ENCODE measurements at places on chromosomes 6 and 20.

GRCh38 chr20:40895182-40895581 lies 133.4 kb upstream of the TOP1 start:
- no peak for DNase-seq

DNA sequence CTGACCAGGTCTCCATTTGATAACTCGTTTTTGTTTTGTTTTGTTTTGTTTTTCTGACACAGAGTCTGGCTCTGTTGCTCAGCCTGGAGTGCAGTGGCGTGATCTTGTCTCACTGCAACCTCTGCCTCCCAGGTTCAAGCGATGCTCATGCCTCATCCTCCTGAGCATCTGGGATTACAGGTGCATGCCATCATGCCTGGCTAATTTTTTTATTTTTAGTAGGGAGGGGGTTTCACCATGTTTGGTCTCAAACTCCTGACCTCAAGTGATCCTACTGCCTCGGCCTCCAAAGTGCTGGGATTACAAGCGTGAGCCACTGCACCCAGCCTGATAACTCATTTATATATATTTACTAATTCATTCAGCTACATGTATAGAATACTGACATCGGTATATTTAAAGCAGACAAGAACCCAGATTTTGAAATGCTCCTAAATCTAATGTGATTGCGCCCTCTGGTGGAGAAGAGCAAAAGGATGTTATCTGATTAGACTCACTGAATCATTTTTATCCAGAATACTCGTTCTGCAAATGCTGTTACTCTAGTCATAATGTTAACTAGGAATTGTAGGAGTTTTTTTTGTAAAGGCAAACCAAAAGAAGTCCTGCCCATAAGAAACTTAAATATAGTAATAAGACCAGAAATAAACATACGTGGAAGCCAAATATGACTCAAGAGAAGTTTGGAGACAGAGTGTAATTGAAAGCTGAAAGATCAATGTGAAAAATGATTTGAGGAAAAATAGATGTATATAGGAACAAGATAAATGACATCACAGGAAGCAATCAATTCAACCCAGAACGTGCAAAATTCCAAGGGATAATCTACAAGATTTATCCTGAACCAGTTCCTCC lies 5.3 kb upstream of the COL12A1 start:
- DNase-seq = peak; percentile 33

- DNase-seq = no peak
Observed at GRCh38 chr6:105985098-105985815, 100.9 kb upstream of the PRDM1 start.

GRCh38 chr6:7073082-7073820 lies 34.5 kb upstream of the RREB1 start:
- no peak for DNase-seq

- no peak for DNase-seq
Observed at GRCh38 chr6:24472181-24472580, 17.2 kb downstream of the GPLD1 start.

DNA sequence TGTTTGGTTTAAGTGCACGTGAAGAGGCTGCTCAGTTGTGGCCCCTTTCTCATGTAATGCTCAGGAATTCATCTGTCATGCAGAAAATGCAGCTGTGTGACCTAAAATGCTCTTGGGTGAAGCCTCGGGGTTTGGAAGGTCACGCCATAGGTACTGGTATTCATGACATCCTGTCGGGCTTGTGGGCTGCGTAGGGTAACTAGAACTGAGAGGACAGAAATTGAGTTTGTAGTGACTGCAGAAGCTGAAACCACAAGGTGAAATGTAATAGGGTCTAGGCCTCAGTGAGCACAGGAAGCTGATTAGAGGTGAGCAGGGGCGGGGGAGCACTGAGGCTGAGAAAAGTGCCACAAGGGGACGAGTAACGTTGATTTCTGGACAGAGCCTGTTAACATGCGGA lies 128.8 kb downstream of the SOBP start:
- DNase-seq = no peak

DNA sequence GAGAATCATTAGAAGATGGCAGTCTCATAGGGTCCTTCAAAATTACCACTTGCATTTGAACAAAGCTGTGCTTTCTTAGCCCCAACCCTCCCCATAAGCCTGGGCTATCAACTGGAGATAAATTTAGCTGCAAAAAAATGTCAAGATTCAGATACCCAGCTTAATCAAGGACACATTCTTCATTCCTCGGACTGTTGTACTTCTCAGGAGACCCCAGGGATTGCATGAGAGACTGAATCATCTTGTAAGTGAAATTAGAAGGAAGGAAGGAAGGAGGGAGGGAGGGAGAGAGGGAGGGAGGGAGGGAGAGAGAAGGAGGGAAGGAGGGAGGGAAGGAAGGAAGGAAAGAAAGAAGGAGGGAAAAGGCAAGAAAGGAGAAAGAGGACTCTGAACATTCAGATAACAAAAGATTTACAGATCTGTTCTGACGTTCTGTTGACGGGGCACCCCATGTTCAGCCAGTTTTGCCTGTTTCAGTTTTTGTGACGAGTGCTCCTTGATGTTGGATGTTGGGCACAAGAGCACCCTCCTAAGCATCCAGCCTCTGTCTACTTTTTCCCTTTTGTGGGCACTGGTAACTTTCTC lies 498.7 kb downstream of the PREX1 start:
- no peak for DNase-seq

DNA sequence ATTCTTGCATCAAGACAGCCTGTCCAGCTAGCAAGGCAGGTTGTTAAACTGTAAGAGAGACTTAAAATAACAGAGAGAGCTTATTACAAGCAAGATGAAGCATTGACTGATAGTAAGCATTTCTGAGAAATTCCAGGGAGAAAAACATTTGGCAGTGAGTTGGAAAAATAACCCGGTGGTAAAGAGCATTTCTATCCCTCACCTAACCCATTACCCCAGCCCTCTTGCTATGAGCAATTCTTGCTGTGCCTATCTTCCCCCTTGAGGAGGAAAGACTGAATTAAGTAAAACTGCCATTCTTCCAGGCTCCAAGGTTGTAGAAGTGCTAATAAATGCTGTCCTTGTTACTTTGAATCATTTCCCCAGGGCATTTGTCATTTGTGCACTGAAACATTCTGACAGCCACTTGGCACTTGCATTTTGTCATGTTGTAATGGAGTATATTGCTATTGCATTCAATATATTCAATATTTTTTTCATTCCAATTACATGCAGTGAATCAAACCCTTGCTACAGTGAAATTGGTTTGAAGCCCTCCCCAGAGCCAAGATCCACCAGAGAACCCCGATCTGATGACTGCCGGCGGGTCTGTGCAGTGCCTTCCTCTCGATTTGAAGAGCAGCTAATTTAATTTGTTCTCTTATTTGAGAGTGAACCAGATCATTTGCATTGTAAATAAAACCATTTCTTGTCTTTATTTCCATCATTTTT lies 291.1 kb downstream of the HIVEP2 start:
- DNase-seq = no peak

- peak; percentile 63 for DNase-seq
Observed at GRCh38 chr6:131419702-131420101, 153.3 kb upstream of the ARG1 start.

DNA sequence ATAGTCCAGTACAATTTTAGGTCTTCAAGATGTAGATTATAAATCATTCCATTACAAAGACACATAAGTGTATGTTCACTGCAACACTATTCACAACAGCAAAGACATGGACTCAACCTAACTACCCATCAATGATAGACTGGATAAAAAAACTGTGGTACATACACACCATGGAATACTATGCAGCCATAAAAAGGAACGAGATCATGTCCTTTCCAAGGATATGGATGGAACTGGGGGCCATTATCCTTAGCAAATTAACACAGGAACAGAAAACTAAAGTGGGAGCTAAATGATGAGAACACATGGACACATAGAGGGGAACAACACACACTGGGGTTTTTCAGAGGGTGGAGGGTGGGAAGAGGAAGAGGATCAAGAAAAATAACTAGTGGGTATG lies 6.3 kb downstream of the RTN4IP1 start:
- no peak for DNase-seq

DNA sequence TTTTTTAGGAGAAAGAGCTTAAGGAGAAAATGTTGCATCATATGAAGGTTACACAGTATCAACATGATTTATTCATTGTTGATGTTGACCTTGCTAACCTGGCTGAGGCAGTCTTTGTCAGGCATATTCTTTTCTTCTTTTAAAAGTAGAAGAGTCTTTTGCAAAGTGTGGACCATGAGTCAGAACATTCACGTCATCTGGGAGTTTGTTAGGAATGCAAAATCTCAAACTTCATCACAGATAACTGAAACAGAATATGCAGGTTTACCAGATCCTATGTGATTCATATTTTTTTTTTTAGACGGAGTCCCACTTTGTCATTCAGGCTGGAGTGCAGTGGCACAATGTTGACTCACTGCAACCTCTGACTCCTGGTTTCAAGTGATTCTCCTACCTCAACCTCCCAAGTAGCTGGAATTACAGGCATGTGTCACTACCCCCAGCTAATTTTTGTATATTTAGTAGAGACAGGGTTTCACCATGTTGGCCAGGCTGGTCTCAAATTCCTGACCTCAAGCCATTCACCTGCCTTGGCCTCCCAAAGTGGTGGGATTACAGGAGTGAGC lies 530.4 kb upstream of the BTBD3 start:
- DNase-seq = no peak

GRCh38 chr6:33610067-33610466 lies 11.1 kb upstream of the ITPR3 start:
- no peak for DNase-seq

DNA sequence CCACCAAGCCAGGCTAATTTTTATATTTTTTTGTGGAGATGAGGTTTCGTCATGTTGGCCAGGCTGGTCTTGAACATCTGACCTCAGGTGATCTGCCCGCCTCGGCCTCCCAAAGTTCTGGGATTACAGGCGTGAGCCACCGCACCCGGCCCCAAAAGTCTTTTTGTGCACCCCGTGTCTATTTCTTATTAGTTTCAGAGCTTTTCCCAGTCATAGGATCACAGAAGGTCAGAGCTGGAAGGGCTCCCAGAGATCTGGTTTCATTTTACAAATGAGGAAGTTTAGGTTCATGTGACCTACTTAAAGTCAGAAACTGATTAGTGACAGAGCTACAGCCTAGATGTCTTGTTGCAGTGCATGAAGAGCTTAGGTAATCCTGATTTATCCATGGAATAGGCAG lies 1.6 kb upstream of the OGFRL1 start:
- DNase-seq = peak; percentile 70

- peak; percentile 62 for DNase-seq
Observed at GRCh38 chr6:67047996-67048395, 1341.0 kb upstream of the EYS start.

DNA sequence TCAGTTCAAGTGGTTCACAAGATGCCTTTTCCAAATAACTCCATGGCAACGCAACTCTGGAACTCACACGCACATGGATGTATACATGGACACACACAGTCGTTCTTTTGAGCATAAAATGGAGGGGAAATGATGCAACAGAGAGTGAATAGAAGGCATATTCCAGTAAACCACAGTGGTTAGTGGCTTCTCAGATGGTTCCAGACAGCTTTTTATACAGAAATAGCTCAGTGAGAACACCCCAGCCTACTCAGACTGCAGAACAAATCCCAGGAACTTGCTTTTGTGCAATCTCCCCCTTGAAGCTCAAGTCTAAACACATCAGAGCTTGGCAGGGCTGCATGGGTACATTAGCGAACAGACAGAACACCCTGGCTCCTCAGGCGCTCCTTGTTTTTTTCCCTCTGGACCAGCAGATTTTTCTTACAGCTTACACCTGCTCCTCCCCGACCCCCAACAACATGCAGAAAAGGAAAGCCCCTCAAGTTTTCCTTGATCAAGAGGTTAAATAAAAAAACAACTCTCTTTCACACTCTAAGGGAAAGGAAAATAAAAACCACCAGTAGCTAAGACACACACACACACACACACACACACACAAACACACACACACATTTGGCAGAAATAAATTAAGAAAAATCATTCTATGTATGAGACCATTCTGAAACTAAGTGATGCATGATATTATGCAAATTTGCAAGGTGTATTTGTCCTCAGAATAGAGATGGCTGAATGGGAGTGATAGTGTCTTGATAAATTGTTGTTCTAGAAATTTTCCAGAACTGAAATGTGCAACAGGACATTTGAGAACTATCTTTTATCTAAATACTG lies 51.2 kb upstream of the RANBP9 start:
- no peak for DNase-seq

DNA sequence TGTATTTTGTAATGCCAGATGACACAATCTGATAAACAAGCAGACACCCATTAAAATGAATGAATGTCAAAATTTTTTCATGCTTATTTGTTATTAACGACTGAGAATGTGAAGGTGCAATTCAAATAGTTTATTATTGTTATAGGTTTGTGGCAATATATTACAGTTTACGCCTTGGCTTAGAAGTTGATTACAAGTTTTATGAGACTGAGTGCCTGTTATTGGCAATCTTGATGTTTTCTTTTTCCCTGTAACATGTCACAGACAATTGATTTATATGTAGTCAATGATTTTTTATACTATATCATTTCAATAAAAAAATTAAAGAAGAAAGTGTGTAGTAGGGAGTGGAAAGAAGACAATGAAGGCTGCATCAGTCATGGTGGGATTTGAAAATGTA lies 144.1 kb upstream of the EEF1E1 start:
- no peak for DNase-seq

DNA sequence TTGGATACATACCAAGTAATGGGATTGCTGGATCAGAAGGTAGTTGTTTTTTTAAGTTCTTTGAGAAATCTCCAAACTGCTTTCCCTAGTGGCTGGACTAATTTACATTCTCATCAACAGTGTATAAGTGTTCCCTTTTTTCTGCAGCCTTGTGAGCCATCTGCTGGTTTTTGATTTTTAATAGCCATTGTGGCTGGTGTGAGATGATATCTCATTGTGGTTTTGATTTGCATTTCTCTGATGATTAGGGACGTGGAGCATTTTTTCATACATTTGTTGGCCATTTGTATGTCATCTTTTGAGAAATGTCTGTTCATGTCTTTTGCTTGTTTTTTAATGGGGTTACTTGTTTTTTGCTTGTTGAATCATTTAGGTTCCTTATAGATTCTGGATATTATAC lies 34.8 kb downstream of the TOP1 start:
- no peak for DNase-seq

- no peak for DNase-seq
Observed at GRCh38 chr20:51333446-51333845, 209.1 kb downstream of the NFATC2 start.

GRCh38 chr6:157880534-157880933 lies 57.5 kb downstream of the SNX9 start:
- no peak for DNase-seq

DNA sequence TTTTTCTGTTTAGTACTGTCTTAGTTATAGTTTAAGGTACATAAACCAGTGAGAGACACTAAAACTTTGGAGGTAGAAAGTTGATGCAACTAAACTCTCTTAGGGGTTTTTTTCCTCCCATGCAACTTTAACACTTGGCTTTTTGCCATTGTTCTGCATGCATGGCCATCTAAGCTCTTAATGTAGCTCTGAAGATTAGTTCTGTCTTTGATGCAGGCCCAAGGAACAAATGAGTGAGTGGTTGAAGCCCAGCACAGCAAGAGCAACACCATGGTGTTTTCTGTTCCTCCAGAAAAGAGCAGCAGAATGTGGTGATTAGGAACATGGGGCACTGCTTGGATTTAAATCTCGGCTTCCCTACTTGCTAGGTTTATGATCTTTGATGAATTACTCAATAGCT lies 89.3 kb downstream of the L3MBTL3 start:
- peak; percentile 12 for DNase-seq
